Naive thymus-derived CD4-positive, alpha-beta T cell (primary cell): ENCODE measurements at places on chromosomes 7 and 10. TPM values are rescaled to one million over a fixed set of nuclear protein-coding genes. Genes with fewer than 3 reads are reported as not detected.

NPTX2 gene
- not detected for total RNA-seq

CTNNA3 gene
- not detected for total RNA-seq

DAGLB gene
- total RNA-seq: 39.8 TPM

ERVW-1 gene
- not detected in 2 replicates for total RNA-seq

APBB1IP gene
- 88.0 TPM for total RNA-seq

TWNK gene
- 14.8 and 16.3 TPM in 2 replicates for total RNA-seq

TAS2R5 gene
- 2.4 TPM for total RNA-seq

STEAP1B gene
- total RNA-seq: 0.44 TPM

TRUB1 gene
- total RNA-seq: 12.9 TPM

UPK3BL2 gene
- 61.3 TPM for total RNA-seq
